Brain (organoid and tissue), 16 donors: ENCODE measurements at places on chromosomes 11 and 22. TPM values are rescaled to one million over a fixed set of nuclear protein-coding genes. Genes with fewer than 3 reads are reported as not detected.

DNA sequence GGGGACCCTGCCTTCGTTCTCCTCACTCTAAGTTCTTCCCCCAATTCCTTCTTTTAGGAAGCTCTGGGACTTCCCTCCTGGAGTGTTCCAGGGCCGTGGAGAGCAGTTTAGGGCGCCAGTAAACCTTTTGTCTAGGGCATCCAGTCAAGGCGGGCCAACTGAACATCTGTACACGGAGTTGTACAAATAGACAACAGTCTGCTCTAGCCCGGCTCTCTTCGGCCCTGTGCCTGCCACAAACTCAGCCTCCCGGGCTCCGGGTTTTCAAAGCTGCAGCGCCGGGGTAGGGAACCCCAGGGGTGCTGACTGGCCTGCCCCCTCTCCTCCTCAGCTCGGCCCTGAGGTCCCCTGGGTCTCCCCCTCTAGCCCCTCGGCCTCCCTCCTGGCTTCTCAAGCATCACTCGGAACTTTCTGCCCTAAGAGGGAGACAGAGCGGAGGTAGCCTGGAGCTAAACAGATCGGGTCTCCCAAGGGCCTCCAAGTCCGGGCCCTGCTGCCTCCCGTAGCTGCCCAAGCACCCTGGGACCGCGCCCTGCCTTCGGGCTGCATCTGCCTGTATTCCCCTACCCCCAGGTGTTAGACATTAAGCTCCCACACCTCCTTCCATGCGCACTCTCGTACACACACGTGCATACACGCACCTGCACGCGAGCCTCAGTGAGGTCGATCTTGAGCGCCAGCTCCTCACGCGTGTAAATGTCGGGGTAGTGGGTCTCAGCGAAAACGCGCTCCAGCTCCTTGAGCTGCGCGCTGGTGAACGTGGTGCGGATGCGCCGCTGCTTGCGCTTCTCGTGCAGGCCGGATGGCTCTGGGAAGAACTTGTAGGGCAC lies 3.3 kb downstream of the PHOX2A start:
- no peak for DNase-seq

GGTLC2 gene
- not detected for polyA plus RNA-seq

DNA sequence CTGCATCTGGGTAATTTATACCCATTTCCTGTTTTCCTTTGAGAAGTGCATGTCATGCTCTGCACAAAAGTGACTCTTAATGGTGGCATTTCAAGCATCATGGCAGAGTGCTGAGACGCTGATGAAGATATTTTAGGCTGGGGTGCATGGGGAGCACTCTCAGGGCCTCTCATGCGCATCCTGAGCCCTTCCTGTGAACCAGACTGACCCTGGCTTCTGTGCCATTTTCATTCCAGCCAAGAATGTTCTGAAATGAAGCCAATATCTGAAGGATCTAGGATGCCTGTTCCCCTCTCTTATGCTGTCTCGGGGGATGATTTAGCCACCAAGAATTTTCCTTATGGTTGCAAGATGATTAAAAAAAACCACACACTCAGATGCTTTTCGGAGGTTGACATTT lies 61.5 kb downstream of the MIAT start:
- no peak for DNase-seq

- no peak for DNase-seq
Observed at GRCh38 chr11:42251984-42252383, 792.5 kb upstream of the LRRC4C start.

- DNase-seq = peak; percentile 84
Observed at GRCh38 chr11:99739464-99740089, 718.8 kb downstream of the CNTN5 start.

RAG2 gene
- not detected for polyA plus RNA-seq

NTM gene
- 92.8 TPM for polyA plus RNA-seq

- DNase-seq = peak; percentile 66
Observed at GRCh38 chr11:6438979-6439571, 1.7 kb downstream of the HPX start.

- DNase-seq = no peak
Observed at GRCh38 chr11:63853476-63853875, 14.6 kb downstream of the MARK2 start.

- DNase-seq = peak; percentile 72
Observed at GRCh38 chr11:48161951-48162884, 54.4 kb upstream of the OR4B1 start.

LRRC4C gene
- 3.5 TPM for polyA plus RNA-seq

DNA sequence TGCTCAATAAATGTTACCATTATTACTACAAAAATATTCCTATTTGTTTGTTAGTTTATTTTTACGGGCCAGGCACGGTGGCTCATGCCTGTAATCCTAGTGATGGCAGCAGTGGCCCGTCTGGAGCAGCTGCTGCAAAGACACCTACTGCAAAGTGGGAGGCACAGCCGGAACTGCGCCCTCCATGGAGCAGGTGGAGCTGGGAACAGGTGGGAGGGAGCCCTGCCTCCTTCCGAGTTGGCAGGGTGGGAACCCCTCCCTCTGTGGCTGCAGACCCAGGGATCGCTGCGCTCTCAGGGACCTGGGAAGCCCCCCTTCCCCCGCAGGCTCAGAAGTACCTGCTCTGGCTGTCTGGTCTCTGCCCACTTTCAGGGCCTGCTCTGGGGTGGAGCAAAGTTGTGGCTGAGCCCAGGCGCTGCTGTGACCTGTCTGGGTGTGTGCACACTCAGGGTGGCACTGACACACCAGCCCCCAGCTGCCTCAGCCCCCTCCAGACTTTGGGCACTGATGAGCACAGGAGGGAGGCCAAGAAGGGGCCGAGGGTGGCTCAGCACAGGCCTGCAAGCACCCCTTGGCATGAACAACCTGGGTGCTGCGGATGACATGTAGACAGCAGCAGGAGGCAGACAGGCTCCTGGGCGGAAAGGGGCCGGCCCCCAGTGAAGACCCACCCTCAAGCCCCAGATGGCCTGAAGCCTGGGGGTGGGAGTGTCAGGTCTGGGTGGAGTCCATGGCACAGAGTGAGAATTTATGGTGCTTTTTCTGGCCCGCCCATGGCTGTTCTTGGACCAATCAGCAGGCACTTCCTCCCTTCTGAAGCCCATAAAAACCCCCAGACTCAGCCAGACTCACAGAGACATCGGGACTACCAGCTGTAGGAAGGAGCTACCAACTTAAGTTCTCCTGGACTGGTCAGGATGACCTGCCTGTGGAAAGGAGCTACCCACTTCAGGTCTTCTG lies 103.7 kb upstream of the CLMP start:
- no peak for DNase-seq

MS4A6E gene
- not detected for polyA plus RNA-seq

SLC5A1 gene
- 3.0 TPM for polyA plus RNA-seq

DNA sequence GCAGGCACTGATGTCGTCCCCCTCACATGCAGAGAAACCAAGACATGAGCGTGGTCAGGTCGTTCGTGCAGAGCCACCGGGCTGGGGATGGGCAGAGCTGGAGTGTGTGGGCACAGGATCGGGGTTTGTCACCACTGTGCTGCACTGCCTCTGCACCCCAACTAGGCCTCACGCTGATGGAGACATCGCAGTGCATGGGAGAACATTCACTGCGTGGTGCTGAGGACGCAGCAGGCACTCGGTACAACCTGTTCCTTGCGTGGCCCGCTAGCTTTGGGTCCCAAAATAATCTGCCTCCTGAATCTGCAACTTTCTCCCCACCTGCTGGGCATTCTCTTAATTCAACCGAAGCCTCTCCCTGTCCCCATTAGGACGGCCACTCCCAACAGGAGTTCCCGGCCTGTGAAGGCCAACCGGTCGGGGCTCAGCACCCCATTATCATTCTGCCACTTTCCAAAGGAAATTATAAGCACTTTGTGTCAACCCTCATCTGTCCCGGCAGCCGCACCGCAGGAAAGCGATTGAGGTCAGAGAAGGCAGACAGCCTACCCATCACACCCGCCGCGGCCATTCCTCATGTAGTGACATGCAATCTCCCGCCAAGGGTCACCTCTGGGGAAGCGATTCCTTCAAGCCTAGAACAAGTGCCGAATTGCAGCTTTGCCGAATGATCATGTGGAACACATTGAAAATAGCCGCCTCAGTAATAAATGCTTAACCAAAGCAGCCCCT lies 490.4 kb downstream of the MN1 start:
- DNase-seq = peak; percentile 78

DNA sequence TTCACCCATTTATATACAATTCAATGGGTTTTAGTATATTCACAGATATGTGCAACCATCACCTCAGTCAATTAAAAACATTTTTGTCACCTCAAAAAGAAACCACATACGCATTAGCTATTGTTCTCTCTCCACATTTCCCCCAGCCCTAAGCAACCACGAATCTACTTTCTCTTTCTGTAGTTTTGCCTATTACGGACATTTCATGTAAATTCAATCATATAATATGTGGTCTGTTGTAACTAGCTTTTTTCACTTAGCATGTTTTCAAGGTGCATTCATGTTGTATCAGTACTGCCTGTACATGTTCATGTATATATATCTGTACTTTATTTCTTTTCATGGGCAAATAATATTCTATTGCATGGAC lies 104.7 kb upstream of the RRM1 start:
- no peak for DNase-seq

- DNase-seq = peak; percentile 88
Observed at GRCh38 chr11:32894149-32894827, 1.7 kb downstream of the QSER1 start.

DNA sequence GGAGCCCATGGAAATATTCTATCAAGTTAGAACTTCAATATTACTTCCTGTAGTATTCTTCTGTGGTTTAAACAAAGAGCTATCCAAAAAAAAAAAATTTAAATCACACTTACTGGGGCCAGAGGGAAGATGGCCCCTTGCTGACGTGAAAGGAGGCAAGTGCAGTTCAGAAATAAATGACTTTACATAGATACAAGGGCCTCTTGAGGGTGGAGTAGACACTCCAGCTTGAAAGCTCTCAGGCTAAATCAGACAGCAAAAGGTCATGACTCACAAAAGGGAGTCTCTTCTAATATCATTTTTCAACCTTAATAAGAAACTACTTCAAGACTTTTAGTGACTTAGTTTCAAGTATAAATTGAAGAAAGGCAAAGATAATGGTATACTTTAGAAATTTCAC lies 1160.3 kb downstream of the FAM181B start:
- DNase-seq = no peak

DNA sequence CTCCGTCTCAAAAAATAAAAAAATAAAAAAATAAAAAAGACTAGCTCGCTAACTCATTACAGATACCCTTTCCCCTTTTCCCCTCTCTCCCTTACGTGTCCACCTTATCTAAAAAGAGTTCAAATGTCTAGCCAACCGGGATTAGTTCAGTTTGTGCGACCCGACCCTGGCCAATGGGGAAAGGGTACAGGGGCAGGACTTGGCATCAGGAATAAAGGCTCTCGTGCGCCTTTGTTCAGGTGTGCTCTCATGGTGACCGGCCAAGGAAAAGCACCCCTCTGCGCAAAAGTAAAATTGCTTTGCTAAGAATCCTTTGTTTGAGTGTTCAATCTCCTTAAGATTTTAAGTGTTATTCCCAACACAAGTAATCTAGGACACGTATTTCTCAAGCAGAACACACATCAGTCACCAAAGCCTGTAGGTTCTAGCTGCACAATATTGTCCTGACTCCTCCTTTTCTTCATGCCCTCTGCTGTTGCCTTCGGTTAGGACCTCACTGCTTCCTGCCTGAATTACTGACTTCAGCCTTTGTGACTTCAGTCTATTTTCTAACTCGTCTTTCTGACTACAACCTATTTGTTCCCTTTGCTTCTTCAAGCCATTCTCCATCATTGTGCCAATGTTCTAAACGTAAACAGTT lies 20.7 kb upstream of the CECR2 start:
- DNase-seq = no peak

B3GAT1 gene
- polyA plus RNA-seq = 110 TPM

MAJIN gene
- polyA plus RNA-seq = not detected

DNA sequence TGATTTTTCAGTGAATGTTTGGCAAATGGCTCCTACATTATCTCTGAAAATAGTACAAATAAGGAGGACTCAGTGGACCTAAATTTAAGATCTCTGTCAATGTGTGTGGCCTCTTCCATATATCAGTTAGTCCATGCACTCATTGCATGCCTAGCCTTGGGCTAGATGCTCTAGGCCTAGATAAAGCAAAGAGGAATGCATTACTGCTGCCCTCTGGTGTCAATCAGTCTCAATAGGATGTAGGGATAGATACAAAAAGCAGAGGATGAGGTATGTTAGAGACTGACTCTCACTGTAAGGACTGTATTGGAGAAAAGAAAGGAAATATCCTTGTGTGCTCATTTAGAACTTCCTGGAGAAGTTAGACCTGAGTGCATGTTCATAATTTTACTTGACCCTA lies 42.0 kb downstream of the MS4A2 start:
- peak; percentile 87 for DNase-seq

- DNase-seq = no peak
Observed at GRCh38 chr22:20444325-20444724, 6.7 kb upstream of the SCARF2 start.

DNA sequence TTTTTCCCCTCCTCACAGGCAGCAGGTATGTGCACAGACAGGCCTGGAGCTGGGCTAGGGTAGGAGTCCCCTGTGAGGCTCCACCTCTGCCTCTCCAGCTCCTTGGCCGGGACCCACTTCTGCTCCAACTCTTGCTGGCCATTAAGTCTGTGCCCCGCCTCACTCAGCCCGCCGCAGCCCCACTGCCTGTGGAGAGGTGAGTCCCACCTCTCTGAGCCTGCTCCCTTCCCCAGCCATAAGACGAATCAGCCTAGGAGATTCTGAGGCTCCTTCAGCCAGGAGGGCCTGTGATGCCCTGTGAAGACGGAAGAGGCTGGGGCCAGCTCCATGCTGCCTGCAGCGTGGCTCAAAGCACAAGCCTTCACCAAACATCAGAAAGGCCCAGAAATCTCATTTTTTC lies 23.0 kb downstream of the TSKU start:
- DNase-seq = no peak

- DNase-seq = no peak
Observed at GRCh38 chr11:19770277-19770676, 57.6 kb downstream of the NAV2 start.

DNA sequence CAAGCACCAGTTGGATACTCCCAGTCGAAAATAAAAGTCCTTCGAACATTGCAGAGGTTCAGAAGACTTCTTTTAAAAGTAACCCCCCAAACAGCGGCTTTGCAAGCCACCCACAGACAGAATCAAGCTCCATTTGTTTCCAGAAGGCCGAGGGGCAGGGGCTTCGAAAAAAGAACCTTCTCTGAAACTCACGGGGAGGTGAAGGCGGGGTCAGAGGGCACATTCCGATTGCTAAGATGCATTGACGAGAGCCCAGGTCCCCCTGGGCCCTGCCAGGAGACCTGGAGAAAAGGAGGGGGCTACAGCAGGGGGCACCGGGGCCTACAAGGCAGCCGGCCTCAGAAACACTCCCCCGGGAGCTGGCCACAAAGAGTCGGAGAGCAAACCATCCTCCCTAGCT lies 306.8 kb downstream of the MN1 start:
- no peak for DNase-seq

DNA sequence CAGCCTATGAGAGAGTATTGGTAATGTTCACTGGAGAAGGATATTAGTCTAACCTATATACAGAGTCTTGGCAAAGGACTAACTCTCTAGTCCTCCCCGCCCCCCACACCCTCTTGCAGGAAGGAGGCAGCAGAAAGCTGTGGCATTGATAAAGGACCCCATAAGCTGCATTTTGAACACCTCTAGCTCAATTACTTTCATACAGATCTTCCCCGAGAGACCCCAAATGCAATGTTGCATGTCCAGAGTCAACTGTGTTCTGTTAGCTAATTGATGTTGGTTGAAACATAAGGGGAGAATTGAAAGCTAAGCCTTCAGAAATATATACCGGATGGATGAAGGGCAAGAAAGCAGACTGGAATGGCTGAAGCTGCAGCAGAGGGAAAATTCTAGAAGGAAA lies 2.8 kb downstream of the MAP6 start:
- peak; percentile 68 for DNase-seq

TMEM86A gene
- 2.6 TPM for polyA plus RNA-seq

GRCh38 chr22:29306835-29307595 lies 565 bp downstream of the GAS2L1 start:
- peak; percentile 84 for DNase-seq
